NCI-H1105 (cell line): ENCODE measurements at places on chromosomes 13 and 19.

GRCh38 chr19:49808711-49809159 lies 4.4 kb downstream of the FUZ start:
- peak; percentile 96 for DNase-seq

- no peak for DNase-seq
Measured at GRCh38 chr13:77891486-77891885, 27.1 kb downstream of the EDNRB start.

- DNase-seq = no peak
Measured at GRCh38 chr13:110466266-110466915, 95.1 kb downstream of the RAB20 start.

DNA sequence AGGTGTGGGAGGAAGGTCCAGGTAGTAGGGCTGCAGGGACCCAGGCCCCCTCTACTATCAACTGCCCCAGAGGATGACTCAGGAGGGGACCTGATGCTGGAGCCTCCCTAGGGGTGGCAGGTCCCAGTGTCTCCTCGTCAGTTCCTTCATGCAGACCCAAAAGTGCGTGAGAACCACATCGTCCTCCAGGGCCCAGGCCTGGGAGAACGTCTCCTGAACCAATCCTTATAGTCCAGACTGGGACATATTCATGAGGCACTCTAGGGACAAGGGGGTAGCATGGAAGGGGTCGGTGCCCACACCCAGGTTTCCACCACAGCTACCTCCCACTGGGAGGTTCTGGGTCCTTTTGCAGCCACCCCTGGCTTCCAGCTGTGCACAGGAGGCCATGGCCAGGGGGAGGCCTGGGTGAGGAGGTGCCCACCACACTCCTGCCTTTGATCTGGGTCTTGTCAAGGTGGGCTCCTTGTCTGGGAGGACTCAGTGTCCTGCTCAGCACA lies 38.0 kb upstream of the TPM4 start:
- no peak for DNase-seq

DNA sequence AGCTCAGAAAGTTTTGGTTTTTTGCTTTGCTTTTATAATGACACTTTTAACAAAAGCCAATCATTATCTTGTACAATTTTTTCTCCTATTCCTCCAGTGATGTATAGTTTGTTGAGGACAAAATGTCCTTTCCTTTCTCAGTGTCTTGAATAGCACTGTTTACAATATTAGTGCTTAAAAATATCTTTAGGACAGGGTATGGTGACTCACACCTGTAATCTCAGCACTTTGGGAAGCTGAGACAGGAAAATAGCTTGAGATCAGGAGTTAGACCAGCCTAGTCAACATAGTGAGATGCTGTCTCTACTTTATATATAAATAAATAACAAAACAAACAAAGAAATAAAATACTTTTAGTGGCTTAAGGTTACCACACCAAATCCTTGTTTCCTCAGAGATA lies 41.9 kb downstream of the SPRY2 start:
- DNase-seq = no peak

GRCh38 chr13:27280841-27281240 lies 10.2 kb downstream of the RASL11A start:
- DNase-seq = no peak

DNA sequence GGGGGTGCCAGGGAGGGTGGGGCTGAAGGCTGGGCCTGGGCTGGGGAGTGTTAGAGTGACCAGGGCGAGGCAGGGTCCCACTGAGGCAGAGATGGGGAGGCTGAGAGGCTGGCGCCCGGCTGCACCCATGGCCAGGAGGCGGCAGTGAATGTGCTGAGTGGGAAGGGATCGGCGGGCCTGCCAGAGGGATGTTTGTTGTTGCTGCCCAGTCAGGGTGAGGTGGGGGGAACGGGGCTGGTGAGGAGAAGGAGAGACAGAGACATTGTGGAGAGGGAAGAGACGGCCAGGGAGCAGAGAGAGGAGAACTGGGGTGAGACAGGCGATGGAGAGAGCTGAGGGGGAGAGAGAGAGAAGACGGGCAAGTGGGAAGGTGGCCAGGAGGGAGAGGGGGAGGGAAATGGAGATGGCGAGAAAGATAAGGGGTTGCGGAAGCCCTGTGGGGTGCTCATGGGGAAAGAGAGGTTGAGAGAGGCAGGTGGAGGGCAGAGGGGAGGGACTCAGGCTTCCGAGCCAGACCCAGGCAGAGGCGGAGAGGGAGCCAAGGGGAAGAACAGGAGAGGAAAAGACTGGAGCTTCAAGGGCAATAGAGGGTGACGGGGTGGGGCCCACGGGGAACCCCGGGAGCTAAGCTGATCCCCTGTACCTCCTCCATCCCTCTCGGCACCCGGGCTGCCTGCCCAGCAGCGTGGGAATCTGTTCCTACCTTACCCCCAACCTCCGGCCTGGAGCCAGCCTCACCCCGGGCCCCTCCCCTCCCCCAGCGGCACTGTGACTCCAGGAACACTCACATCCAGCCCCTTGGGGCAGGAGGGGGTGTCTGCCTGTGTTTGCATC lies 690 bp upstream of the B3GNT8 start:
- DNase-seq = peak; percentile 48

GRCh38 chr13:41905600-41906254 lies 55.2 kb downstream of the VWA8 start:
- DNase-seq = peak; percentile 19

DNA sequence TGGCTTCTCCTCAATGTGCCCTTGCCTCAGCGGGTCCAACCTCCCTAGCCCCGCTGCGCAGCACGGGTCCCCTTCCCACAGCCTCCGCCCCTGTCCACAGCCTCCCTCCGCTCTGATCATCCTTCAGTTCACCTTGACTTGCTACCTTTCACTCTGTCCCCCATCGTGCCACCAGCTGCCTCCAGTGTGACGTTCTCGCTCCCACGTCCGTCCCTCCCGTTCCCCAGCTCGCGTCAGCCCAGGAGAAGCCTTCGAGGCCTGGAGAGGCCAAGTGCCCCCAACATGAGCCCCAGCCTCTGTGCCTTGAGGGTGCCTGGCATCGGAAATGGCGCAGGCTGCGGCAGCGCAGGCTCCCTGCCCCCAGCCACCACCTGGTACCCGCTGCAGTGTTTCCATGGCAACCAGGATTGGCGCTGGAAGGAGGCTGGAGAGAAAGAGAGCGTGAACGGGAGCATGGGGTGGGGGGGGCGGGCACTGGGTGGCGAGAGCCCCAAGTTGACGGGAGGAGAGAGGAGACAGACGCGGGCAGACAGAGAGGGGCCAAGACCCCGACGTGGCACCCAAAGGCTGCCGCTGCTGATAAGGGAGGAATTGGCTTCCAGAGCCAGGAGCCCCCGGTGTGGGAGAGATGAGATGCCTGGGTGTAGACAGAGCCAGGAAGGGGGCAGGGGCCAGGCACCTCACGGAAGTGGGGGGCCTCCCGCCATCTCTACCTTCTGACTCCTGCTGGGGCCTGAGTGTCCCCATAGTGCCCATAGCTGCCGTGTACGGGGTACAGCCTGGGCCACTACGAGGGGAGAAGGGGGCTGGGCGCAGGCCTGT lies 844 bp upstream of the ASPDH start:
- DNase-seq = peak; percentile 88

DNA sequence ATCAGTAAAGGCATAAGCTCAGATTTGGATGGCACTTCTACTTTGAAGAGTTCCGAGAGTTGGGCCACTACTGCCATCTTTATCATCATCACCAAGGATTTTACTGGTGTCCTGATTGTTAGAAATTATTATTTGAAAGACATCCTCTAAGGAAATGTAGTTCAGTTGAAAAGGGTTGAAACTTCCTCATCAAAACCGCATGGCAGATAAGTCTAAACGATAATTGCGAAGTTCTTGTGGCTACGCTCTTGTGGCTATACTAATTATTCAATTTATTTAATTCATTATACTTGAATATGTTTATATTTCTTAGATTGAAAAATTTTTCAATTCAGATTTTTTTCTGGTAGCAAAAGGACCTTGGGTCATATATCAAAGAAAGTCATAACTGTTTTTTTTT lies 22.4 kb downstream of the TNFRSF19 start:
- no peak for DNase-seq

DNA sequence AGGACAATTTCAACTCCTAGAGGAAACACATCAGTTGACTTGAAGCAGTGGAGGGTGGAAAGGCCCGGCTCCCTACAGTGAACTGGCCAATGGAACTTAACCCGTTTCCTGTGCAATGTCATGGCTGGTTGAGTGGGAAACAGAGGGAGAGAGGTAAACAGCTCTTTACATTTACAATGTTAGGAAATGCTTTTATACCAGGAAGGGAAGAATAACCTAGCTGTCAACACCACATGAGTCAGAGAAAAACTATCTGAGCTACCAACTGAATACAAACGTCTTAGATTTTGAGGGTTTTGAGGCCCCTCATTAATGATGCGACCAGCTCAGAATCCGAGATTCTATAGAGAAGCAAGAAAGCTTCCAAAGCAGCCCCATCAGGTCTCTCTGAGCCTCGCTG lies 36.7 kb downstream of the CARD8 start:
- no peak for DNase-seq

DNA sequence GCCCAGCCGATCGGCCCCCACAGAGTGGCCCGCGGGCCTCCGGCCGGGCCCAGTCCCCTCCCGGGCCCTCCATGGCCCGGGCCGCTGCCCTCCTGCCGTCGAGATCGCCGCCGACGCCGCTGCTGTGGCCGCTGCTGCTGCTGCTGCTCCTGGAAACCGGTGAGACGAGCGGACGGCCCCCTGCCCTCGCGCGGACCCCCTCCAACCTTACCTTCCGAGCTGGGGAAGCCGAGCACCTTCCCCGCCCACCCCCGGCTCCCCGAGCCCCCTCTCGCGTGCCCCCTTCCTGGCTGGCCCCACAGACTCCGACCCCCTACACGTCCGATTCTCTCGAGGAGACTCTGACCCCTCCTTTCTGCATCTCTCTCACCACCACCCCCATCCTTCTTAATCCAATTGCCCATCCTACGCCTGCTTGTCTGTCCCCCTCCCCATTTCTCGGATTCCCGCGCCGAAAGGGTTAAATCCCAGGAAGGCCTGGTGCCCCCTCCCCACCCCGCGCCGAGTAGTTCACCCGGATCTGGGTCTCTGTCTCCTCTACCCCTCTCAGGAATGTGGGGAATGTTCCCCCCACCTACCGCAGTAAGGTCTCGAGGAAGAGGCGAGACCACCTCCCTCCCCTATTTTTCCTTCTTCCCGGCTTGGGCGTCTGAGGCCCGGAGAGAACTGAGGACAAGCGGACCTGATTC lies 502 bp downstream of the NECTIN2 start:
- DNase-seq = no peak

- DNase-seq = no peak
Measured at GRCh38 chr13:27772651-27773425, 19.4 kb upstream of the GSX1 start.

DNA sequence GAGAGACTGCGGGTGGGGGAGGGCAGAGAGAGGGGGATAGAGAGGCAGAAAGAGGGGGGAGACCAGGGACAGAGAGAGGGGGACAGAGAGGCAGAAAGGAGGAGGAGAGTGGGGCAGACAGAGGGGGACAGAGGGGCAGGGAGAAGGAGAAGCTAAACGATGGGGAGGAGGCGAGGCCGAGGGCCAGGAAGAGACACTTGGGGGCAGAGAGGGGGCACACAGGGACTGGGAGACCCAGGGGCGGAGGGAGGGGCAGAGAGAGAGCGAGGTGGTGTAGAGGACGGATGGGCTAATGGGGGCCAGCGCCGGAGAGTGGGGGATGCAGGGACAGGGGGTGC lies 666 bp downstream of the MEIS3 start:
- no peak for DNase-seq

- DNase-seq = no peak
Measured at GRCh38 chr19:43779820-43780219, 953 bp downstream of the KCNN4 start.

- DNase-seq = no peak
Measured at GRCh38 chr13:32881074-32881776, 135.0 kb upstream of the KL start.

- DNase-seq = no peak
Measured at GRCh38 chr19:17627161-17627560, 61.0 kb downstream of the UNC13A start.

DNA sequence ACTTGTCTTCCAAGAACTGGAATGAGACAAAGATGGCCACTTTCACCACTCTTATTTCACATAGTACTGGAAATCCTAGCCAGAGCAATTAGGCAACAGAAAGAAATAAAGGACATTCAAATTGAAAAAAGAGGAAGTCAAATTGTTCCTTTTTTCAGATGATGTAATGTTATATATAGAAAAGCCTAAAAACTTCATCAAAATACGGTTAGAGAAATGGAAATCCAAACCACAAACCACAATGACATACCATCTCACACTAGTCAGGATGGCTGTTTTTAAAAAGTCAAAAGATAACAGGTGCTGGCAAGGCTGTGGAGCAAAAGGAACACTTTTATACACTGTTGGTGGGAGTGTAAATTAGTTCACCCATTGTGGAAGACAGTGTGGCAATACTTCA lies 113.3 kb upstream of the SPRY2 start:
- no peak for DNase-seq

GRCh38 chr13:27662738-27663470 lies 41.2 kb downstream of the POLR1D start:
- DNase-seq = no peak

DNA sequence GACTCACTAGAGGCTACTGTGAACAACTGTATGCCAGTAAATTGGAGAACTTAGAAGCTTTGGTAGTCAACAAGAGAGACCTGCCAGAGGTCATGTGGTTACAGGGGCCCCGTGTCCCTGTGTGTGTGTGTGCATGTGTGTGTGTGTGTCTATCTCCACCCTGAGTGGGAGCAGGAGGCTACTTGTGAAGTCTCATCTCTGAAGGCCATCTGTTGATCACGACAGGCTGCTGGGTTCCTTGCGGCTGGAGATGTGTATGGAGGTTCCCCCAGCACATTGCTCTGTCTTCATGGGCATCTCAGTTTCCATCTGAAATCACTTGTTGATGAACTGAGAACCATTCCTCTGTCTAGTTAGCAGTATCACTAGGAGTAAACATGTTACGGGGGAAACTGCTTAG lies 58.2 kb upstream of the TEX29 start:
- no peak for DNase-seq

GRCh38 chr13:40790154-40790616 lies 774 bp downstream of the SLC25A15 start:
- no peak for DNase-seq

DNA sequence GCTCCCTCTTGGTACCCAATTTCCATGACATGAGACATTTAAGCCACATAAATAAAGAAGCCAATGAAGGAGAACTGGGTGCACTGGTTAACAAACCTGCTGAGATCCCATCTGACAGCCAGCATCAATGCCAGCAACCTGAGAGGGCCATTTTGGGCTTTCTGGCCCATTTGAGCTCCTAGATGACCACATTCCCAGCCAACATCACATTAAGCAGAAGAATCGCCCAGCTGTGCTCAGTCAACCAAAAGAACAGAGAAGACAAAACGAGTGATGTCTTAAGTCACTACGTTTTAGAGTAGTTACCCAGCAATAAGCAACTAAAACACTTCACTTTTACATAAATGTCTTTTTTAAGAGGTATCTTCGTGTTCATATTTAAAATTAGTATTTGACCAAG lies 21.9 kb downstream of the LCP1 start:
- no peak for DNase-seq

DNA sequence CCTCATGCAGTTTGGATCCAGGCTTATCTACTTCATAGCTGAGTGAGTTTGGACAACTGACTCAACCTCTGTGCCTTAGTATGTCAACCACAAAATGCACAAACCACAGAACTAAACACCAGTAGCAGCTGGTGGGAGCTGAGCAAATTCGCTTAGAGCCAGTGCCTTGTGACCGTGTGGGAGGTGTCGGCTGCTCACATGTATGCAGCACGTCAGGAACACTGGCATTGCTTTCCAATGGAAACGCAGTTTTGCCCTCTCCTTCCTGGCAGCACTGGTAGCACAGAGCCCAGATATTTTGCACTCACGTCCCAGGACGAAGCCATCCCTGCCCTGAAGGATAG lies 8.3 kb upstream of the NTN5 start:
- no peak for DNase-seq

- DNase-seq = no peak
Measured at GRCh38 chr19:15557223-15557622, 48.9 kb downstream of the CYP4F22 start.

- no peak for DNase-seq
Measured at GRCh38 chr13:23418776-23419683, 14.5 kb downstream of the SACS start.
